ENCODE measurements at places on chromosomes 6 and 20.

GRCh38 chr6:117477988-117478852 is 4.3 kb upstream of the DCBLD1 start:
- no peak for DNase-seq

DNA sequence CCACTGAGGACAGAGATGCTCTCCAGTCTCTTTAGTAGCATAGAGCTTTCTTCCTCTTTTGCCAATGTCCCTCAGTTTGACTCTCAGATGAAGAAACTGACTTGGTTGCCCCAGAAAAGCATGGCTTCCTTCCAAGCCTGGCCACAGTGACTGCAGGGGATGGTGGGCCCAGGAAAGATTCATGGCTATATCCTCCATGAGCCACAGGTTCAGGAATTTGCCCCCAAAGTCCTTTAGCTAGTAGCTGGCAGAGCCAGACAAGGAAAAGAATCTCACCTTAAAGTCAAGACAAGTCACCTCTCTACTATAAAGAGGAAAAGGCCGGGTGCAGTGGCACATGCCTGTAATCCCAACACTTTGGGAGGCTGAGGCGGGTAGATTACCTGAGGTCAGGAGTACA is 43.4 kb downstream of the TRAM2 start:
- no peak for DNase-seq

DNA sequence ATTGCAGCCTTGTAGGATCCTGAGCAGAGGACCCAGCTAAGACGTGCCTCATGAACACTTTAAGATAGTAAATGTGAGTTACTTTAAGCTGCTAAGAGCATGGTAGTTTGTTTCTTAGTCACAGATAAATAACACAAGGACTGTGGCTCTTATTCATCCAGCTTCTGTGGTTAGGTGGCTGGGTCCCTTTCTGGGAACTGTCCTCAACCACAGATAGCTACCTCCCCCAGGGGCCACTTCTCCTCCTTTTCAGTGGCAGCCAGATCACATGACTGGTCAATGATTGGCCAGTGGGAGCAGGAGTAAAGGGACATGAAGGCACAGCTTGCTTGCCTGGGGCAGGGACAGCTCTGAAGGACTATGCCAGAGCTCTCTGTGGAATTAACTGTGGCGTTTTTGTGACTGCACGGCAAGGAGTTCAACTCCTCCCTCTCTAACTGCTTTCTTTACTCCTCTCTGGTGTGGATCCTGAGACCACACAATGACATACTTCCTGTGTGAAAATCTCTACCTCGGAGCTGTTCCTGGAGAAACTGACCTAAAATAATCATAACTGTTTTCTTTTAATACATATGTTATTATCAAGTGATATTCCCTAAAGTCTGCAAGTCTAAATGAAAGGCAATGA is 76.5 kb downstream of the NRN1 start:
- no peak for DNase-seq

DNA sequence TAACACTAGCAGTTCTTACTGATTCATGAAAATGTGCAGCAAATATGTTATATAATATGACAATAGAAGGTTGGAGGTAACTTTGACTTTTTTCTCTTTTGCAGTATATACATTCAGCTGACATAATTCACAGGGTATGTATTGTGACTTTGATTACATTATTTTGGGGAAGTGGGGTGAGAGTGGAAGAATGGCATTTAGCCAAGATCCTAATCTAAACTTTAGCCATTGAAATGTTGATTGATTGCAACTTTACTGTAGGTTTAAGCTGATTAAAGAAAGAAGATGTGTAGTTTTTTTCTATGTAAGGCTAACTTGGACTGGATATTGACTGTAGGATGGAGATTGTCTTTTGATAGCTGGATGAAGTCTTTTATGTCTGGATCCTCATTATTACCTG is 46.0 kb downstream of the MAPK14 start:
- DNase-seq, result no peak

DNA sequence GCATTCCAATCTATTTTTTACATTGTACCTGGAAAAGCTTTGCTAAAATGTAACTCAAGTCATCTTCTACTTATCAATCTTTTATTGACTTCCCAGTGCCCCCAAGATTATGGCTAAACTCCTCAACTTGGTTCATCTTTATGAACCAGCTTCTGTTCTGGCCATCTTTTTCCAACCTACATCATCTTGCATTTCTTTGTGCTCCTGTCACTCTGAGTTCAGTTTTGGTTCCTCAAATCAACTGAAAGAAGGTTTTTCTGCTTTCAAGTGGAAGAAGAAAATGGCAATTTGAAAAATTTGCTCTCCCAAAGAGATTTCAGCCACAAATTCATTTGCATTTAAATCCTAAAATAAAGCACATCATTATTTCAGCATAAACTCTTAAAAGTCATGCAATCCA is 41.8 kb downstream of the GPX5 start:
- DNase-seq, result no peak

- no peak for DNase-seq
These were observed 98.0 kb upstream of the SLC24A3 start for GRCh38 chr20:19114410-19114809.

- peak; percentile 84 for DNase-seq
These were observed 1.0 kb upstream of the FBXO5 start for GRCh38 chr6:152983637-152984512.

DNA sequence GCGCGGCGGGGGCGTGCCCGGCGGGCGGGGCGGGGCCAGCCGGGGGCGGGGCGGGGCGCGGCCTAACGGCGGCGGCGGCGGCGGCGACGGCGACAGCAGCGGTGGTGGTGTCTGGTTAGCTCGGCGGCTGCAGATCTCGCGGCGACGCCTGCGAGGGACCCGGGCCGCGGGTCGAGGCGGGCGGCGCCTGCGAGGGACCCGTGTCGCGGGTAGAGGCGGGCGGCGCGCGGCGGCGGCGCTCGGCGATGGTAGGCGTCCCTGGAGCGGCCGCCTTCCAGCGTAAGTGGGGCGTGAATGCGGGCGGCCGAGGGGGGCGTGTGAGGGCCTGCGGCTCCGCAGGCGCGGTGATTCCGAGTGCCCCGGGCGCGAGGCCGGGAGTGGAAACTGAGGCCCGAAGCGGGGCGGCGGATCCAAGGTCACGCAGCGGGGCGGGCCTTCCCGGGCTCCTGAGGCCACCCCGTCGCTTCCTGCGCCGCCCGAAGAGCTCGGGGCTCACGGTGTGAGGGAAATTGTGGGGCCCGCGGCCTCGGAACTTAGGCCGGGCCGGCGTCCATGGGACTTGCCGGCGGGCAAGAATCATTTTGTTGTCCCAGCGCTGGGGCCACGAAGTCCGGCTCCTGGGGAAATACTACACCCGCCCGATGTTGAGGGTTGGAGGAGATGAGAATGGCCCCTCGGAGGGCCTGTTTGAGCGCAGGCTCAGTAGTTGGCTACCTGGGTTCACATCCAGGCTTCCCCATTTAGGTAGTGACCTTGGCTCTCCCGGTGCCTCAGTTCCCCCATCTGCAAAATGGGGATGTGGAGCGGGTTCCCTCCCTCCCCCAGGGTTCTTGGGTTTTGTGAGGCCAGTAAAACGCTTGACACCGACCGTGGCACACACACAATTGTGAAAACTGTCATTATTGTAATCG is at the start of gene CBFA2T2:
CBFA2T2 (plus strand) TSS at position 74 of the 911 bp plus-strand sequence; CDS start at position 246, 172 bp downstream.
- no peak for DNase-seq

DNA sequence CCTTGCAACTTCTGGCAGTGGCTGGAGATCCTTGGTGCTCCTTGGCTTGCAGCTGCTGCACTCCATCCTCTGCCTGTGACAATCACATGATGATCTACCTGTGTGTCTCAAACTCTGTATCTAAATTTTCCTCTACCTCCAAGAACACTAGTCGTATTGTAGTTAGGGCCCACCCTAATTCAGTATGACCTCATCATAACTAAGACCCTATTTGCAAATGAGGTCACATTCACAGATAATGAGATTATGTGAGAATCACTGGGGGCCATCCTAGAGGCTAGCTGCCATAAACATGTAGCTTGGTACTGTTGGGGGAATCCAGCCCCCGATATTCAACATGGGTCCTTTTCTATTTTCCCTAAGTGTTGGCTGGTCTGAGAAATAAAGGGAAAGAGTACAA is 183.0 kb upstream of the SMLR1 start:
- no peak for DNase-seq

- no peak for DNase-seq
These were observed 76.7 kb downstream of the PREP start for GRCh38 chr6:105326216-105326615.

Measured in NT2/D1 (cell line).